Activated T-helper 2 cell treated with anti-CD3 and anti-CD28 coated beads, Interferon-gamma antibody, Interleukin-2, Interleukin-4, amounts not matched to agents 10 μg/mL and 5 μg/mL and 100 μg/mL, durations not matched to agents 14 hours and 24 hours and 36 hours (primary cell): ENCODE measurements at places on chromosomes 16 and 17. TPM values are rescaled to one million over a fixed set of nuclear protein-coding genes. Genes with fewer than 3 reads are reported as not detected.
A peak's percentile ranks its signal among the peaks of the same experiment; 100 is the strongest.

The PRKCB gene
- total RNA-seq = 69.0 and 69.5 TPM in 2 replicates

The HOXB6 gene
- 0.52 and 0.62 TPM in 2 replicates for total RNA-seq

The MT1M gene
- total RNA-seq = not detected in 2 replicates

The MPP2 gene
- 1.2 and 1.4 TPM in 2 replicates for total RNA-seq

The GPRC5C gene
- 0.44 and 0.89 TPM in 2 replicates for total RNA-seq

The NT5M gene
- total RNA-seq = 8.1 and 9.5 TPM in 2 replicates

DNA sequence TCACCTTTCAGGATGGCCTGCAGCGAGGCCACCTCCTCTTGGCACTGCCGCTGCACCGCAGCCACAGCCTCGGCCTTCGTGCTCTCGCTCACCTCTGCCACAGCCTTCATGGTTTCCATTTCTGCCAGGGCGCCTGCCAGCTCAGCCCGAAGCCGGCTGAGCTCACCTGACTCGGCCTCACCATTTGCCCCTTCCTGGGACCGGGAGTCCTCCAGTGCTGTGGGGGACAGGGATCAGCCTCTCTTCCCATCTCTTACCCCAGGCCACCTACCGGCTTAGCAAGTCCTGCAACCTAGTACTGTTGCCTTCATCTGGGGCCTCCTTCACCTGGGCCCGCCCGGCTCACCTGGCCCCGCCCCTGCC is 658 bp downstream of the RABEP2 start:
- H3K36me3 ChIP-seq = peaks cover 17% of the 10 kb centered on the region
- peak overlapping the region; percentile 95 for H3K4me3 ChIP-seq
- DNase-seq = no peak

- DNase-seq = no peak
- H3K36me3 ChIP-seq = no peaks in the 10 kb centered on the region
- no peaks in the 10 kb centered on the region for H3K27me3 ChIP-seq
- H3K4me1 ChIP-seq = peaks cover 27% of the 10 kb centered on the region
Observed at GRCh38 chr17:77320044-77320440, 179.3 kb downstream of the SEC14L1 start.

DNA sequence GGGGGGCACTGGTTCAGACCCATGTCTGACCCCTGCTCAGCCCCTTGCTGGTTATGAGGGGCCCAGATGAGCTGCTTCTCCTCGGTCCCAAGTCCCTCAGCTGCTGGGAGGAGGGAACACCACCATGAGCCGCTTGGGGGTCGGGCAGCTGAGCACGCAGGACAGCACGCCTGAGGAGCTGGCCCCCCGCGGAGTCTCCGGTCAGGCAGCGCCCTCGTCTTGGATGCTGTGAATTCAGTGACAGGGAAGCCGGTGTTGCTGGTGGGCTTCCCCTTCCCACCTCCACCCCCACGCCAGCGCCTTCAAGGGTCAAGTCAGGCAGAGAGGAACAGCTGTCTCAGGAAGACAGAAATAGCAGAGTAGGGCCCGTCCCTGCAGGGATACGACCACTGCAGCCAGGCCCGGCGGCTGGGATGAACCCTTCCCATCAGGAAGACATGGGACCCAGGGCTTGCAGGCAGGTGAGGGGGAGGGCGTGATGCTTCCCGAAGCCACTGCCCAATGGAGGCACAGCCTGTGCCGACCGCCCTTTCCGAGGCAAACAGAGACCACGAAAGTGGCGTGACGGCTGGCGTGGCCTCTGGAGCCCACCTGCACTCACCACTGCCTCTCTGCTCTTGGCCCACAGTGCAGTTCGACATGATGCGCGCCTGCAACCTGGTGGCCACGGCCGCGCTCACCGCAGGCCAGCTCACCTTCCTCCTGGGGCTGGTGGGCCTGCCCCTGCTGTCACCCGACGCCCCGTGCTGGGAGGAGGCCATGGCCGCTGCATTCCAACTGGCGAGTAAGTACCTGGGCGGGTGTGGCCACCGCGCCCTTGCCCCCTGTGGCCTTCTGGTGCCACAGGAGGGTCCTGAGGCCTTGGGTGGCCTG is 8.1 kb downstream of the TMEM204 start:
- no peak overlapping the region for H3K4me3 ChIP-seq
- no peak for DNase-seq
- peak overlapping the region; percentile 94 for H3K27ac ChIP-seq
- H3K27me3 ChIP-seq = no peaks in the 10 kb centered on the region

- H3K27me3 ChIP-seq = no peaks in the 10 kb centered on the region
- H3K27ac ChIP-seq = no peak overlapping the region
- peaks cover 4% of the 10 kb centered on the region for H3K4me1 ChIP-seq
- H3K4me3 ChIP-seq = no peak overlapping the region
- H3K36me3 ChIP-seq = no peaks in the 10 kb centered on the region
Observed at GRCh38 chr16:14172200-14172809, 101.2 kb downstream of the MRTFB start.

DNA sequence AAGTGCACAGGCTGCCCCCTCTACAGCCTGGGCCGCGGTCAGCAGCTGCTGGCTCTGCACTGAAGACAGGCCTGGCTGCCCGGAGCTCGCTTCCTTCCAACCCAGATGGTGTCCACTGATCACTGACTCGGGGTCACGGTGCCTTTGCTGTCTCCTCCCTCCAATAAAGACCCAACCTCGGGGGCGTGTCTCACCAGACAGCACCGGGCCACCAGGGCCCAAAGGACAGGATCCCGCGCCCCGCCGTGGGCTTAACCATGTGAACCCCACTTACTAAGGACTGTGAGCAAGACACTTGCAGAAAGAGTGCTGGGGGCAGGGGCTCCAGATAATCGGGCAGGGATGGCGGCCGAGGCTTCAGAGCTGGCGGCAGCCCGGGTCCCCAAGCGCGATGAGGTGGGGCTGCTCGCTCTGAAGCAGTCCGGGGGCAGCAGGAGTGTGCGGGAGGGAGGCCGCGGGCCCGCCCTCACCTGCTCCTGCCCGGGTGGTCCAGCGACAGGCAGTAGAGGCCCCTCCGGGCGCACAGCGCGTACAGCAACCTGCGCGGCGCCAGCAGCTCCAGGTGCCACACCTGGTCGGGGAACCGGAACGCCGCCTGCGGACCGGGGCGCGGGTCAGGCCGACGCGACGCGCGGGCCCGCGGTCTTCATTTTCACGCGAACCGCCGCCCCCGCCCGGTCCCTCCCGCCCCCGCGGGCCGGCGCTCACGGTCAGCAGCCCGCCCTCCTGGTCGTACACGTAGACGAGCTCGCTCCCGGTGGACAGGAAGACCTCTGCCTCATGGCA is 502 bp downstream of the FAAP100 start:
- H3K36me3 ChIP-seq = peaks cover 37% of the 10 kb centered on the region
- H3K4me3 ChIP-seq = peak overlapping the region; percentile 89
- peak overlapping the region; percentile 58 for H3K27ac ChIP-seq
- peaks cover 19% of the 10 kb centered on the region for H3K4me1 ChIP-seq

DNA sequence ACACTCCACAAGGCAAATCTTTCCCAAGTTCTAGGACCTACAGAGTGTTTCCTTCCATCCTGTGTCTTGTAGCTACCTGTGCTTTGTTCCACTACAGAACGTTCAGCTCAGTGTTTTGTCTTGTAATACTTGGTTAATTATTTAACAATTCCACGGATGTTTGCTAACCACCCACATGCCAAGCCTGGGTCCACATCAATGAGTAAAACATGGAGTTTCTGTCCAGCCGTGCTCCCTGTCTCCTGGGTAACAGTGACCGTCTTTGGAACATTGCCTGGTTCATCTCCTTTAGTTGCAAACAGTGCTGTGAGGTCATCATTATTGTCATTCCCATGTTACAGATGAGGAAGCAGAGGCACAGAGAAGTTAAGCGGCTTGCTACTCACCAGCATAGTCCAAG is 41.3 kb downstream of the IRF8 start:
- DNase-seq = no peak
- H3K27me3 ChIP-seq = peaks cover 2% of the 10 kb centered on the region
- peaks cover 60% of the 10 kb centered on the region for H3K4me1 ChIP-seq
- H3K36me3 ChIP-seq = peaks cover 8% of the 10 kb centered on the region

DNA sequence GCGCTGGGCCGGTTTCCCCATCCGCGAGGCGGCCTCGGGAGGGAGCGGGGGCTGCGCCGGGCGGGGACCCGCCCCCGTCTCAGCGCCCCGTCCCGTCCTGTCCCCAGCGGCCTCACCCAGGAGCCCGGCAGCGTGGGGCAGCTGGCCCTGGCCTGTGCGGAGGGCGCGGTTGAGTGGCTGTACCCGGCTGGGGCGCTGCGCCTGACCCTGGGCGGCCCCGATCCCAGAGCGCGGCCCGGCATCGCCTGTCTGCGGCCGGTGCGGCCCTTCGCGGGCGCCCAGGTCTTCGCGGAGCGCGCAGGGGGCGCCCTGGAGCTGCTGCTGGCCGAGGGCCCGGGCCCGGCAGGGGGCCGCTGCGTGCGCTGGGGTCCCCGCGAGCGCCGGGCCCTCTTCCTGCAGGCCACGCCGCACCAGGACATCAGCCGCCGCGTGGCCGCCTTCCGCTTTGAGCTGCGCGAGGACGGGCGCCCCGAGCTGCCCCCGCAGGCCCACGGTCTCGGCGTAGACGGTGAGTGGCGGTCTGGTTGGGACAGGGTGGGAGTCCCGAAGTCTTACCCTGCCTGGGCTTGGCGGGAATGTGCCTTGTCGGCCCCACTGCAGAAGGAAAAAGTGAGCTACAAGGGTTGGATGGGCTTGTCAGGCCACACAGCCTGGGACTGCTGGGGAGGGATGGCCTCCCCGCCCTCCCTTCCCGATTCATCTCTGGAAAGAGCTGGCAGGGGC is 720 bp downstream of the METRN start:
- peaks cover 12% of the 10 kb centered on the region for H3K4me1 ChIP-seq
- peaks cover 8% of the 10 kb centered on the region for H3K27me3 ChIP-seq
- no peaks in the 10 kb centered on the region for H3K36me3 ChIP-seq
- no peak for DNase-seq

GRCh38 chr17:62657690-62658089 is 30.2 kb downstream of the MRC2 start:
- no peaks in the 10 kb centered on the region for H3K36me3 ChIP-seq
- H3K27ac ChIP-seq = no peak overlapping the region
- H3K4me1 ChIP-seq = peaks cover 13% of the 10 kb centered on the region
- DNase-seq = no peak

GRCh38 chr16:30893417-30893743 is 497 bp downstream of the BCL7C start:
- H3K27me3 ChIP-seq = no peaks in the 10 kb centered on the region
- H3K4me3 ChIP-seq = peak overlapping the region; percentile 91
- peak overlapping the region; percentile 83 for H3K27ac ChIP-seq
- no peak for DNase-seq
- H3K36me3 ChIP-seq = peaks cover 19% of the 10 kb centered on the region
- peaks cover 28% of the 10 kb centered on the region for H3K4me1 ChIP-seq

DNA sequence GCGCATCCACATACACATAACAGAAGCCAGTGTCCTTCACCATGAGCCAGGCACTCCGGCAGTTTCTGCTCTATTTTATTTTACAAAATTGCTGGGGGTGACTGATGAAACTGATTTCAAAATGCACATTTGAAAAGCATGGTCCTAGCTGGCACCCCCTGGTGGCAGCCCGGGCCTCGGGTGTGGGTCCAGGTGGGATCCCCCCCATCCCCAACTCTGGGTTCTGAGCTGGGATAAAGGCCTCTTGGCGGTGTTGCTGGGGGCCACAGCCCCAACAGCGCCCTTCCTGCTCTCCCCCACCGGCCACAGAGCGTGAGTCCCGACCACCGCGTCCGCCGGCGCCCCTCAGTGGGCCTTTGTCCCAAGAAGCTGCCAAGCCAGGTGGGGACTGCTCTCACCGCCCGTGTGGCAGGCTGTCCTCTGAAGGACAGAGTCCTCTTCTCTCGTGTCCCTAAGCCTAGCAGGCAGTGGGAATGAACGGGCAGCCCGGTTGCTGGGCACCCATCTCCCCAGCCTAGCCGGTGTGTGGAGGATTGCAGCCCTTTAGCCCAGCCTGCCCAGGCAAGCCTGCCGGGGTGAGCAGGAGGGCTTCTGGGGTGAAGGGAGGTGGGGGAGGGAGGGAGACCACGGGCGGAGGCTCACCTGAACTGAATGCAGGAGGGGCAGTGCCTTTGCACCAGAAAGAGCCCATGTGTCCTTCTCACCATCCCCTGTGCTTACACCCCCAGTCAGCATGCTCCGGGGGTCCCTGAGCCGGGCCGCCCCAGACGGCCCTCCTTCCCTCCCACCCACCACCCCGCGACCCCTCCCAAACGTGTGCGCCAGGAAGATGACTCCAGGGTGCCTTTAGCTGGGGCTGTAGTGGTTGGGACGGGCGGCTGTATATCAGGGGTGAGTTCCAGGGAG is 898 bp downstream of the SNAI3 start:
- H3K27ac ChIP-seq = no peak overlapping the region
- peak overlapping the region; percentile 74 for H3K4me3 ChIP-seq
- H3K36me3 ChIP-seq = peaks cover 3% of the 10 kb centered on the region
- peaks cover 28% of the 10 kb centered on the region for H3K4me1 ChIP-seq
- H3K27me3 ChIP-seq = no peaks in the 10 kb centered on the region

GRCh38 chr16:67198238-67198734 is 645 bp upstream of the ELMO3 start:
- no peak overlapping the region for H3K4me3 ChIP-seq
- peaks cover 16% of the 10 kb centered on the region for H3K4me1 ChIP-seq
- H3K27me3 ChIP-seq = no peaks in the 10 kb centered on the region
- H3K36me3 ChIP-seq = peaks cover 69% of the 10 kb centered on the region
- H3K27ac ChIP-seq = no peak overlapping the region

- peaks cover 13% of the 10 kb centered on the region for H3K4me1 ChIP-seq
- no peak for DNase-seq
- H3K27me3 ChIP-seq = no peaks in the 10 kb centered on the region
Observed at GRCh38 chr17:35856603-35857002, 12.1 kb downstream of the HEATR9 start.

DNA sequence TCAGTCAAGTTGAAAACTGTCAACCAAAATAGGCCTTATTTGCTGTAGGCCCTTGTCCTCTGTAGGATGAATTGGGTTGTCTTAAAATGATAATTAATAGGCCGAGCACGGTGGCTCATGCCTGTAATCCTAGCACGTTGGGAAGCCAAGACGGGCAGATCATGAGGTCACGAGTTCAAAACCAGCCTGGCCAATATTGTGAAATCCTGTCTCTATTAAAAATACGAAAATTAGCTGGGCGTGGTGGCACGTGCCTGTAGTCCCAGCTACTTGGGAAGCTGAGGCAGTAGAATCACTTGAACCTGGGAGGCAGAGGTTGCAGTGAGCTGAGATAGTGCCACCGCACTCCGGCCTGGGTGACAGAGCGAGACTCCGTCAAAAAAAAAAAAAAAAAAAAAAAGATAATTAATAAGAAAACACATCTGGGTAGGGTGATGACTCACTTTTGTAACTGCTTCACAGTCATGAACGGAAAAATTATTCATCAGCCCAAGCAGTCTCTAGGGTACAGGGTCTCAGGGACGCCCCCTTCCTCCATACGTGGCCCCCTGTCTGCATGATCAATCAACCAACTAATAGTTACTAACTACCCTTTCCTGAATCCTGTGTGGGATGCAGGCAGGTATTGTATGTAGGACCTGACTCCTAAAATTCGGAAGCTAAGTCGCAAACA is 137.0 kb upstream of the RCVRN start:
- no peak overlapping the region for H3K4me3 ChIP-seq
- no peaks in the 10 kb centered on the region for H3K27me3 ChIP-seq
- no peaks in the 10 kb centered on the region for H3K36me3 ChIP-seq

DNA sequence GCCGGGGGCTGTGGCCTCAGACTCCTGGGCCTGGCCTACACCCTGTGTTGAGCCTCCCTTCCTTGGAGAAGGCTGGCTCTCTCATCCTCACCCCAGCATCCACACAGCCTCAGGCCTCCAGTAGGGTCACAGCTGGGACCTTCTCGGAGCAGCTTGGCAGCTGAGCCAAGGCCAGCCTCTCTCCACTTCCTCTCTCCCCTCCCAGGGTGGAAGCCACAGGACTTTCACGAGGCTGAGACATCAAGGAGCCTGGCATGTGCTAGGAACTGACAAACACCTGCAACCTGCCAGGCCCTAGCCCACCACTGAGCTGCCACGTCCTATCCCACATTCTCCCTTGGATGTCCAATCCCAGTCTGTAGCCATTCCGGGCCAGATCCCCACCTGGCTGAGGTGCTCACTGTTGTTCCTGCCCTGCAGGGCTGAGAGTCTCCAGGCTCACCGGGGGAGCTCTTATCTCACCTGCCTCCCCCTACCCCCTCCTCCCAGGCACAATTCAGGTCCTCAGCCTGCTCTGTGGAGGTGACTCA is 3.1 kb downstream of the MMP15 start:
- no peak for DNase-seq
- H3K4me1 ChIP-seq = peaks cover 5% of the 10 kb centered on the region
- no peak overlapping the region for H3K27ac ChIP-seq
- no peak overlapping the region for H3K4me3 ChIP-seq
